ENCODE measurements at places on chromosomes 3 and 15. TPM values are rescaled to one million over a fixed set of nuclear protein-coding genes. Genes with fewer than 3 reads are reported as not detected.

GRCh38 chr3:147393261-147393942 lies 12.9 kb downstream of the ZIC4 start:
- no peak for DNase-seq

Gene PLA2G4B
- 11.0 TPM for total RNA-seq

Gene DALRD3
- 27.5 TPM for total RNA-seq

Gene LSAMP
- 1.6 TPM for total RNA-seq

- DNase-seq, result no peak
Observed at GRCh38 chr3:109021556-109021955, 67.9 kb upstream of the GUCA1C start.

DNA sequence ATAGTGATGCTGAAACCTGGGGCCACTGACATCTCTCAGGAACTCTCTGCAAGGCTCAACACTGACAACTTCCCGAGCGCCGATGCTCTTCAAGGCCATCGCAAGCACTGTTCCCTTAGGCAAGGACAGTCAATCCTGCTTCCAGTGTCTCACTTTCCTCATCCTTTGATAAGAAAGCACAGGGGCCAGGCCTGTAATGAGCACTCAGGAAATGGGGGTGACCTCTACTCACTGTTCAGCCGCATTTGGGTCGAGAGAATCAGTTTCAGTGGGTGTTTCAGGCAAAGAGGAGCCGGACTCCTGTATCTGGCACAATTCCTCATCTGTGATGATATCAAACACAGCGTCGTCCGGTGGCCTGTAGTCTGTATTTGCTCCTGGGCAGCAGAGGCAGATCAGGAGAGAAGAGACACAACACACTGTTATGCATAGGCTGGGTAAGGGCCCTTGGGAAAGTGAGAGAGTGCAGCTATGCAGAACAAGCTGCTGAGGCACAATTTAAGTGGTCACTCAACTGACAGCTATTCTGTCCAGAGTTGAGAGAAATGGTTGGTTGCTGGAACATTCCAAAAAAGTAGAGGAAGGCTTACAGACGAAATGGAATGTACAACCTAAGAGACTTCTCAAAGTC lies 11.9 kb downstream of the CXCR6 start:
- DNase-seq, result no peak

GRCh38 chr15:73079565-73079964 lies 27.3 kb downstream of the NEO1 start:
- no peak for DNase-seq

GRCh38 chr15:100901702-100902435 lies 17.3 kb upstream of the LRRK1 start:
- peak; percentile 55 for DNase-seq

DNA sequence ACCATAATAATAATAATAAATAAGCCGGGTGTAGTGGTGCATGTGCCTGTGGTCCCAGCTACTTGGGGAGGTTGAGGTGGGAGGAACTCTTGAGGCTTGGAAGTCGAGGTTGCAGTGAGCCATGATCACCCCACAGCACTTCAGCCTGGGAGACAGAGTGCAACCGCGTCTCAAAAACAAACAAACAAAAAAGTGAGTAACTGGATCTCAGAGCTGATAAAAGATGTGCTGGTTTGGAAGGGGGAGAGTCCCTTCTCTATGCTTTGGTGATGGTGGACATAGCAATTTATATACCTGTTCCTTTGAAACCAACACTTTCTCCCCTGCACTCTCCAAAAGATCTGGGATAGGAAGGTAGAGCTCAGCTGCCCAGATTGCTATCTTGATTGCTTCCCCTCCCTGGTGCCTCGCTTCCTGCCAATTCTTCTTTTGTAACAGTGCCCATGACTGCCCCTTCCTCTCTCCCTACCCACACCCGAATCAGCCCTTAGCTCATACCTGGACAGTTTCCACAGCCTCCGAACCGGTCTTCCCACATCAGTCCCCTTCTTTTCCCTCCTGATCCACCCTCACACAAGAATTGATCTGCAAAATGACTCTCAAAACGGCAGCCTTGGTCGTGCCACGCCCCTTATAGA lies 55.1 kb upstream of the UBE2E1 start:
- no peak for DNase-seq

Gene TTC21A
- total RNA-seq, result 16.1 TPM

Gene ARNT2
- 5.9 TPM for total RNA-seq

- DNase-seq, result no peak
Observed at GRCh38 chr3:61409638-61410037, 151.7 kb upstream of the PTPRG start.

DNA sequence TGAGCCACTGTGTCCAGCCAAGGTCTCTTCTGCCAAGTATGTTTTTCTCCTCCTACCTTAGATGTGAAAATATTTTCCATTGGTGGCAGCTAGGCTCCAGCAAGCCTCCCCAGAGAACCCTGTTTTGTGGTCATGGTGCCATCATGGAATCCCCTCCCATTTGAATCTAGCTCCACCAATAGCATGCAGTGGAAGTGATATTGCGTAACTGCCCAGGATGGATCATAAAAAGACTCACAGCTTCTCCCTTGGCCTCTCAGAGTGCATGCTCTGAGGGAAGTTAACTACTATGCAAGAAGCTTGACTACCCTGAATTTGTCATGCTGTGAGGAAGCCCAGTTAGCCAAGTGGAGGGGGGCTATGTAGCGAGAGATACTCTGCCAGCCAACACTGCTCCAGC lies 27.5 kb downstream of the CRYGS start:
- DNase-seq, result no peak

GRCh38 chr15:67097930-67098740 lies 32.7 kb downstream of the SMAD3 start:
- DNase-seq, result peak; percentile 40
